RPMI8226 (cell line): ENCODE measurements at places on chromosomes 11 and 22.
A peak's percentile ranks its signal among the peaks of the same experiment; 100 is the strongest.

- DNase-seq, result no peak
These were observed 23.3 kb downstream of the SCUBE1 start for GRCh38 chr22:43319661-43320486.

DNA sequence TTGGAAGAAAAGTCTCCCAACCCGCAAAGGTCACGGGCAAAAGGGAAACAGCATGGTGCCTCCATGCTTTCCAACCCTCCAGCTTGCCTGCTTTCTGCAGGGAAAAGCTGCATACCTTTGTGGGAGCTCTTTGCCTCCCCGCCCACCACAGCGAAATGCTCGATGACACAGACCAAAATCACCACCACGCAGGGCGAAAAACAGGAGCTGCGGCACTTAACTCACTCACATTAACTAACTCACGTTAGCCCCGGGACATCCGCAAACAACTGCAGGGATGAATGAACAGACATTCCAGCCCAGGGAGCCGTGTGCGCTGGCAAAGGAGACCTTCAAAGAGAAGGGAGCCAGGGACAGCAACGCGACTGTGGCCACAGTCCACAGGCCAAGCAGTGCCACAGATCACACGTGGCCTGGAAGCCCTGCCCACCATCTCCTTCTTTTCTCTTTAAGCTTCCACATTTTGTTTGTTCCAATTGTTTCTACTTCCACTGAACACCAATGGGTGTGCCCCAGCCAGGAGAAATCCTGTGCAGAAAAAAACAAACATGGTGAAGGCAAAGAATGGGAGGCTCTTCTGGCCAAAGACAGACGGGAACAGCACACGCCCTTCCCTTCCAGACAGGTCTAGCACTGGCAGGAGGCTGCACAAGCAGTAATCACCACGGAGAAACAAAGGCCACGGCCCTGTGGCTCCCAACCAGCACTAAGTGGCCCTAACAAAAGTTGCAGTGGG, 39.3 kb downstream of the DUSP8 start:
- DNase-seq, result no peak

DNA sequence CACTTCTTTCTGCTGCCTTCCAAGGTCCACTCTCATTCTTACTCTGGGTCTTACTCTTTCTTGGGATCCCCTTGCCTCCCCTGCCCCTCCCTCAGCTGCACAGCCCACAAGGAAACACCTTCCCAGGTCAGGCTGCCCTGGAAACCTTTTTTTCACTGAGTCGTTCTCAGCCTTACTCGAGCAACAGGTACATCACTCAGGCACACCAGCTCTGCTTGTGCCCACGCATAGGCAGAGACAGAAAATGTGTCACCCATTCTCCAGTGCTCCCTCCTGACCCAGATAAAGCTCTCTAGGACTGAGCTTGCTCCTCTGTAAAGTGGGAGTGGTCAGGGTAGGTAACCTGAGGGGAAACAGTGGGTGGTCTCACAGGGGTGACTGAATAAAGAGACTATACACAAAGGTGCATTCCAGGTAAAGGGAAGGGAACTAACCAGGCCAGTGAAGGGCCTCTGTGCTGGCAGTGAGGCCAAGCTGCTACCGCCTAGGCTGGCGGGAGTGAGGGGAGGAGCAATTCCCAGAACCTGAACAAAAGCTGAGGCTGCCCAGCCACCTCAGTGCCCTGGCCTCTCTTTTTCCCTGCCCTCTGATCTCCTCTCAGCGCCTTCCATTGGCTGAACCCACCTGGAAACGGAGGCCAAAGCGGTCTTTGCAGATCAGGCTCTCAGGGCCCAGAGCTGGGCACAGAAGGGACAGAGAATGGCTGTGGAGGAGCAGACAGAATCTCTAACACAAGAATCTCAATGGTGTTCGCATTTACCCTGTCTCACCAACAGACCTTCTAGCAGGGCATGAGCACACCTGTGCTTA, 15.9 kb downstream of the PRG3 start:
- no peak for DNase-seq

DNA sequence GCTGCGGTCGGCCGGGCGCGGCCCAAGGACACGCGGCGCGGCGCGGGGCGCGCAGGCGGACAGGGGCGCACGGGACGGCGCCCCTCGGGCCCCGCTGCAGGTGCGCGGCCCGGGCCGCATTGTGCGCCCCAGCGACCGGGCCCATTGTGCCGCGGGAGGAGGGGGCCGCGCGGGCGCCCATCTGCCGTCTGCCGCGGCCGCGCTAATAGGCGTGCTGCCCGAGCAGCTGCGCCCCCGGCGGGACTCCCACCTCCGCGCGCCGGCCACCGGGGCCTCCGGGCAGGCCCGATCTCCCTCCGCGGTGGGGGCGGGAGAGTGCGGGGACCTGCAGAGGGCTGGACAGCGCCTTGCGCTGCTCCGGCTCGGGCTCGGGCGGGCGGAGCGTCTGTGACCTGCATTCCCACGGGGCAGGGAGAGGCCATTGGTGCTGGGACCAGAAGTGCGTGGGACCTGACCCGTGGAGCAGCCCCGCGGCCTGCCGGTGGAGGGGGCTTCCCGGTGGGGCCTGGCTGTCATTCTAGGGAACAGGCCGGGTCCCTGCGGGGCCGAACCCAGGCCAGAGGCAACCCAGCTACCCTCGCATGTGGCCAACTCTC, 933 bp downstream of the BRSK2 start:
- no peak for DNase-seq

- DNase-seq, result no peak
These were observed 11.8 kb downstream of the HIKESHI start for GRCh38 chr11:86313793-86314192.

GRCh38 chr11:40118780-40119179, 1340.7 kb downstream of the LRRC4C start:
- DNase-seq, result no peak

DNA sequence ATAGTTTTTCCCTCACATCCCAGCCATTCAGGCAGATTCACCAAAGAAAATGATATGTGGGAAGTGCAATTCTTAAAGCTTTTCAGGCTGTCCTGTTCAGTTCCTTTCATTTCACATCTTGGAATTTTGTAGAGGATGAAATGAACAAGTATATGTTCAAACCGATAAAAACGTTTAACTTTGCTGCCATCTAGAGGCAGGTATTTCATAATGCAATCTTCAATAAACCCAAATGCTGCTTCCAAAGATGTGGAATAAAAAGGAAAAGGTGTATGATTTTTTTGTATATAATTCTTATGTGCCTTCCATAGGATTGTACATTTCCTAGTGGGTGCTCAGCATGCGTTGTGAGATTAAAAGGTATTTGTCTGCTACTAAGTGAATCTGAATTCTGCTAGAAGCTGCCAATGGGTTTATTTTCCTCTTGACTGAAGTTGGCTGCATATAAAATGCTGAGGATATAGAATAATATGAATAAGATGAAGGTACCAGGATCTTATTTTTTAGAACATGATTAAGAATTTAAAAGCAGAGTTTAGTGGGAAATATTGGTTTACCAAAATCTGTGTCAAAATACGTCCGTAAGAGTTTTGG, 199.3 kb downstream of the PGR start:
- DNase-seq, result peak; percentile 45

DNA sequence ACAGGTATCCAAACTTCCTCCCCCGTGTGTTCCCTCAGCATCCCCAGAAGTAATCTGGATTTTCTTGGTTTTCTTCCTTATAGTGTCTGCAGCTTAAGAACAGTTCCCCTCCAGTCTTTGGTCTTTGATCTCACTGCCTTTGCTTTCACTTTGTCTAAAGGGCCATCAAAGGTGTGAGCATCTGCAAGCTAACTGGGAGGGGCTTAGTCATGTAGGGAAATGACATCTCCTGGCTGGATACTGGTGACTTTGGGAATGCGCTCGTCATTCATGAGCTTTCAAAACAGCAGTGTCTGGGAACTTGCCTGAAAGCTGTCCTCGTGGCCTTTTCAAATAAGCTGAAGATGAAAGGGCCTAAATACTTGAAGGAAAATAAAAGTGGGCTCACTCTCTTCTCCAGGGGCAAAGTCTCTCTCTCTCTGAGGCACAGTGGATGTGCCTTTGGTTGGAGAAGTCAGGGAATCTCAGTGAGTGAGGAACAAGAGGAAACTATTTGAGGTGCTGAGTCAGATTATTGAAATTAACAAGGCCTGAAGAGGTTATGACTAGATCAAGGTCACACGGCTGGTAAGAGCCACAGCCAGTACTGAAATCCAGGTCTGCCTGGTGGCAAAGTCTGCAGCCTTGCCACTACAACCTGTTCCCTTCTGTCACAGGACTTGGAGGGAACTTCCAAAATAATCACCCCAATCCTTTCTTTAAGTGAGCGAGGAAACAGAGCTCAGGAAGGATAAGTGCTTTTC, 45.6 kb upstream of the TENM4 start:
- no peak for DNase-seq

DNA sequence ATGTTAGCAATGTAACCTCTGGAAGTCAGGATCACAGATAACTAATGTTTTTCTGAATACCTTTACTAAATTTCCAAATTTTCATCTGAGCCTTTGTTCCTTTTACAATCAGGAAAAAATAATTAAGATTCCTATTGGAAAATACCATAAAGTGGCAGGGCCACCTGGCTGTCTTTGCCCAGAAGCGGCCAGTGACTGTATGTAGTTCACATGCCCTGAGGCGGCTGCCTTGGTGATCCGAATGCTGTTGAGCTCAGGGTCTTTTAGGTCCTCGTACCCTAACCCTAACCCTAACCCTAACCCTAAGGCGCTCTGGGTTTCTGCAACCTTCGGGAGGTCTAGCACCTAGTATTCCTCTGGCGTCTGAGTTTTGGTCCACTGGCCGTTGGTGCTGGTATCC, 8.5 kb upstream of the ARFGAP3 start:
- no peak for DNase-seq

GRCh38 chr22:18057568-18058209, 20.1 kb upstream of the PEX26 start:
- DNase-seq, result no peak

DNA sequence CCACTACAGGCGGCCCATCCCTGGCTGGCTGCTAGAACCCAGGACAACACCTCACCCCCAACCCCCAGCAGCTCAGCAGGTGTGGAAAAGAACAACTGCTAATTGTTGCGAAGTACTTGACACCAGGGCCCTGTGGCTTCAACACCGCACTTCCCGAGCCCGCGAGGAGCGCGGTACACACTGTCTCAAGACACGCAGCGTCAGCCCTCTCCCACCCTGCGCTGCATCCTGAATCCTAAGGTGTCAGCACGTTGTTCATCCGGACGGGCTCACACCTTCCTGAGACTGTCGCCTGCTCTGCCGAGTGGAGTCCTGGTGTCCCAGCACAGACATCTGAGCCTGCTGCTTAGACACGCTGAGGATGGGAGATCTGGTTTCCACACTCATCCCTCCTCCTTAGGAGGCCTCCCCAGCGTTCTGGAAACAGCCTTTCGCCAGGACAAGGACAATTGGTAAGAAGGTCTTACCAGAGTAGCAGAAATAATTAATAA, 1336.2 kb downstream of the BRD1 start:
- DNase-seq, result no peak

DNA sequence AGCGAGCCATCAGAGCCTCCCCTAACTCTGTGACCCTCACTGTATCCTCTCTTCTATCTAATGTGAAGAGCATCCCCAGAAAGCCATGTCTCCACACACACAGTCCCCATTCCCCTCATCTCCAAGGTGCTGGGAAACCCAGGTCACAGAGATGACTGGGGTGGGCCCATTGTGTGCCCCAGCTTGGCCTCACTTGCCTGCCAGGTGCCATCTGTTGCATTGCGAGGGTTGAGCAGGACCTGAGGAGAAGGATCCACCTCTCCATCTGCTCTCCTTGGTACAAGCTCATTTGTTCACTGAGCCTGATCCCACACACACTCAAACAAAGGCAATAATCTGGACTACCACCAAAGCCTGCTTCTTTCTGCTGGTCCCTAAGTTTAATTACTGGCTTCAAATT, 118.8 kb downstream of the SPATA19 start:
- no peak for DNase-seq

GRCh38 chr22:46576556-46577367, 39.3 kb upstream of the CELSR1 start:
- peak; percentile 76 for DNase-seq

- DNase-seq, result no peak
These were observed 11.1 kb downstream of the RAPSN start for GRCh38 chr11:47437746-47438418.

- DNase-seq, result peak; percentile 74
These were observed 116.9 kb upstream of the SNX19 start for GRCh38 chr11:131033151-131033651.

GRCh38 chr22:46869831-46870441, 107.5 kb downstream of the TBC1D22A start:
- DNase-seq, result no peak

GRCh38 chr11:95883381-95883780, 40.5 kb downstream of the MTMR2 start:
- no peak for DNase-seq

DNA sequence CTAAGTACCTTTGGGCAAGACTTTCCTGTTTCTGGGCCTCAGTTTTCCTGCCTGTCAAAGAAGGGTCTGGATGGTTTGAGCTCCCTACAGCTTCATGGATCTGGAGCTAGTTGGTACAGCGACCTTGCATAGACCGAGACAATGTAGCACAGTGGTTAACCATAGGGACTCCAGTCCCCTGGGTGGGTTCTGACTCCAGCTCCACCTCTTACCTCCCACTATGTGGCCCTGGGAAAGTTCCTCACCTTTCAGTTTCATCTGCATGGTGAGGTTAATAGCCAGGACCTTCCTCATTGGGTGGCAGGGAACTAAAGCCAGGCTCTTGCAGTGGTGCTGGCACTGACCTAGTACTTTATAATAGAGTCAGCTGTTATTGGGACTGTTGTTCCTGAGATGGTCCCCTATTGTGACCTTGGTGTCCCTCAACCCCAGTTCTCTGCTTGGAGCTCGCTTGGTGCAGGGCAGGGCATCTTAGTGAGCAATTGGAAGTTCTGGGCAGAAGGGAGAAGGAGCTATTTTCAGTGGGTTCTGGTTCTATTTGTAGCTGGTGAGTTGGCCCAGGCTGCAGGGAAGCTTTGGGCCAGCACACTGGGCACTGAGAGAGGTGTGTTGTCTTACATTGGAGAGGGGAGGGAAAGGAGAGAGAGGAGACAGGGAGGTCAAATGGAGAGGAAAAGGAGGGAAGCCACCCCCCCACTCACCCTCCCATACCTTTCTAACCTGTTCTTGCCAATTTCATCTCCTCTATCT, 10.7 kb upstream of the MTMR3 start:
- peak; percentile 16 for DNase-seq

DNA sequence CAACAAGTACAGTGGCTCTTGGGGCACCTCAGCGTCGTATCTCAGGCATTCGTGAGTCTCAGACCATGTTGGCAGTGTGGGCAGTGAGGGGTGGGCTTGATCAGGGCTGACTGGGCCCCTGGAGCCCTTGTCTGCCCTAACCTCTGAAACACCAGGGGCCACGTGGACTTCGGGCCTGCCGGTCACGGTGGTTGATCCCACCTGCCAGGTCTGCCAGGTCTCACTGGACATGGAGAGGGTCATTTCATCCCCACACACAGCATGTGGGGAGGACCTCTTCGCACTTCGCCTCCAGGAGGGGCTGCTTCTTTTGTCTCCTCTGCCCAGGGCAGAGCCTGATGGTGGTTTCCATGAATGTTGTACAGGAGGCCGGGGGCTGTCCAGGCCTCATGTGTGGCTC, 77.1 kb downstream of the MPPED1 start:
- DNase-seq, result no peak

DNA sequence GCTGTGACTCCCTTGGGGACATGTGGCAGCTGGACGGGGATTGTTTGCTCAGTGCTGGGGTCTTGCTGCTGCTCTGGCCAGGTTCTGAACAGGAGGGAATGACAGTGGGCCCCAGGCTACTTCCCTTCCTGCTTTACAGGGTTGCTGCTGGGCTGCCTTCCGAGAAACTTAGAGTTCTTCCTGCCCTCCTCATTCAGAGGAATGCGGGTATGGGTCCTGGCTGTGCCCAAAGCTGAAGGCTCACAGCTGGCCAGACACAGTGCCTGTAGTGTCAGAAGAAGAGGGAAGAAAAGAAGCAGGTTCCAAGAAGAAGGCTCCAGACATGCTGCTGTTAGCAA, 108.3 kb upstream of the PARVA start:
- DNase-seq, result peak; percentile 9
